ENCODE measurements at places on chromosomes 13 and 19.

DNA sequence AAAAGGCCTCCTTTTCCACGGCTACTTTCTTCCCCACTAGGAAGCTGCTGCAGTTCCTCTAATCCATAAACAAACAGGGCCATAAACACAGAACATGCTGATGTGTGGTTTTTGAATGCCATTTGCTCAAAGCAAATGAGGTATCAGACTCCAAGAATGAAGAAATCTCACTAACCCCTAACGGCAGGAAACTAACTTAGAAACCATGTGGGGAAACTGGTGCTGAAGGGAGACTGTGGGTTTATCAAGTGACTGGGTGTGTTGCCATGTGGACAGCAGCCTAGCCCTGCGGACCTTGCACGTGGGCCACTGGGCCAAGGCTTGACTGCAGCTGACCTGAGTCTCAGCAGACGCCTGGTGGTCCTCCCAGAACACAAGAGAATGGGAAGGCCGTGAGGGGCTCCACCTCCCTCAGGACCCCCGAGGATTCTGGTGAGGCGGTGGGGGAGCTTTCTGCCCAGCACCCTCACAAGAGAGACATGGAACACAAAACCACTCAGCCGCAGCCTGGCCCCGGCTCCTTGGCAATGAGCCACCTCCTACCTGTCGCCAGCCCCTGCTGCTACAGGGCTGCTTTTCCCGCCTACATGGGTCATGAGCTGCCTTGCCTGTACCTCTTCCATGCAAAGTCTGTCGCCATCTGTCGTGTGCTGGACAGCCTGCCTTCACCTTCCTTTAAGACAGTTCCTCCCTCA lies 10.6 kb downstream of the SLC15A1 start:
- DNase-seq, result peak; percentile 16

DNA sequence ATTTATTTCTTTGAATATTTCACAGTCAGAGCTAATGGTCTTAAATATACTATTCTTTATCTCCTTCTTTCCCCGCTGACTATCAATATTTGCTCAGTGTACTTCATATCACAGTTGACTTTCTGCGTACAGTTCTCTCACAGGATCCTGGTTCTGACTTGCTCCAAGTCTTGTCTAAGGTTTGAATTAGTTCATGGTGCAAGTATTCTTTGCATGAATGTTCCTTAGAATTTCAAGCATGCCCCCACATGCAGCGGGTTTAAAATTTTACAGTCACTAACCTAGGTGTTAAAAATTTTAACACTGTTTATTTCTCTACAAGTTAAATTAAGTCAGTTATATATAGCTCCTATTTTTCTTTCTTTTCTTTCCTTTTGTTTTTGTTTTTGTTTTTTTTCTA lies 20.8 kb upstream of the KLF12 start:
- no peak for DNase-seq

DNA sequence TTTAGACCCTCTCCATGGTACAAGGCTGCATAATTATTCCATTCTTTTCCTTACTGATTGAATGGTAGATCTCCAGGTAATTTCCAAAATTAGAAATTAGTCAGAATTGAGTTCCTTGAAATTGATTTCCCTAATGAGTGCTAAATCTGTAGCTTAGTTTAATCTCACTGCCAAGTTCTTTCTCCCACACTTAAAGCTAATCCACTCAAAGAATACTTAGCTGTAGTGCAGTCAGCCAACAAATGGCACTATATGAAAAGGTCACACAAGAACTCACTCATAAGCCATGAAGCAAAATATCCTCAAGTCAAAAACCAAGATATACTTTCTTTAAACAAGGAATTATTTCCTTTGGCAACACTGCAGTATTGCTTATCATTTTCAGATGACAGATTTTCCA lies 62.0 kb downstream of the XPO4 start:
- no peak for DNase-seq

GRCh38 chr13:113460064-113460555 lies 6.8 kb upstream of the ADPRHL1 start:
- DNase-seq, result no peak

- DNase-seq, result peak; percentile 33
Measured at GRCh38 chr13:42333613-42334328, 61.8 kb downstream of the AKAP11 start.

DNA sequence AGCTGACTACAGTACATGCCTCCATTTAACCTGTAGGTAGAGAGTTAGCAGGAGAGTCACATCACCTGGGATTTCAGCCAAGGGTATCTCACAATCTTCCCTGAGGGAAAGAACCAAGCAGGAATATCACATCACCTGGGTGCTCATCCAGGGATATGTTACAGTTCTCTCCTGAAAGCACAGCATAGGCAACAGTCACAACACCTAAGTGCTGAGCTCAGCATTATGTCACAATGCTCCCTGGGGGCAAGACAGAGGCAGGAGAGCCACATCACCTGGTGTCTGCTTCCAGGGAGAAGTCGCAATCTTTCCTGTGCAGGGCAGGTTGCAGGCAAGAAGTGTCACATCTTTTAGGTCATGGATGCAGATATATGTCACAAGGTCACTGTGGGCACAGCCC lies 9.4 kb upstream of the ZNF91 start:
- no peak for DNase-seq

- DNase-seq, result no peak
Measured at GRCh38 chr13:41966671-41967070, 5.8 kb upstream of the VWA8 start.

- no peak for DNase-seq
Measured at GRCh38 chr13:101869553-101869952, 417.1 kb downstream of the ITGBL1 start.

- no peak for DNase-seq
Measured at GRCh38 chr13:110354123-110354627, 47.1 kb downstream of the COL4A2 start.

- no peak for DNase-seq
Measured at GRCh38 chr13:72523593-72523992, 203.8 kb downstream of the MZT1 start.

- DNase-seq, result no peak
Measured at GRCh38 chr13:30364876-30365275, 57.4 kb upstream of the UBE2L5 start.

GRCh38 chr13:49132479-49133002 lies 87.6 kb upstream of the MLNR start:
- DNase-seq, result no peak

- DNase-seq, result peak; percentile 83
Measured at GRCh38 chr13:32537580-32538142, 934 bp downstream of the N4BP2L2 start.

DNA sequence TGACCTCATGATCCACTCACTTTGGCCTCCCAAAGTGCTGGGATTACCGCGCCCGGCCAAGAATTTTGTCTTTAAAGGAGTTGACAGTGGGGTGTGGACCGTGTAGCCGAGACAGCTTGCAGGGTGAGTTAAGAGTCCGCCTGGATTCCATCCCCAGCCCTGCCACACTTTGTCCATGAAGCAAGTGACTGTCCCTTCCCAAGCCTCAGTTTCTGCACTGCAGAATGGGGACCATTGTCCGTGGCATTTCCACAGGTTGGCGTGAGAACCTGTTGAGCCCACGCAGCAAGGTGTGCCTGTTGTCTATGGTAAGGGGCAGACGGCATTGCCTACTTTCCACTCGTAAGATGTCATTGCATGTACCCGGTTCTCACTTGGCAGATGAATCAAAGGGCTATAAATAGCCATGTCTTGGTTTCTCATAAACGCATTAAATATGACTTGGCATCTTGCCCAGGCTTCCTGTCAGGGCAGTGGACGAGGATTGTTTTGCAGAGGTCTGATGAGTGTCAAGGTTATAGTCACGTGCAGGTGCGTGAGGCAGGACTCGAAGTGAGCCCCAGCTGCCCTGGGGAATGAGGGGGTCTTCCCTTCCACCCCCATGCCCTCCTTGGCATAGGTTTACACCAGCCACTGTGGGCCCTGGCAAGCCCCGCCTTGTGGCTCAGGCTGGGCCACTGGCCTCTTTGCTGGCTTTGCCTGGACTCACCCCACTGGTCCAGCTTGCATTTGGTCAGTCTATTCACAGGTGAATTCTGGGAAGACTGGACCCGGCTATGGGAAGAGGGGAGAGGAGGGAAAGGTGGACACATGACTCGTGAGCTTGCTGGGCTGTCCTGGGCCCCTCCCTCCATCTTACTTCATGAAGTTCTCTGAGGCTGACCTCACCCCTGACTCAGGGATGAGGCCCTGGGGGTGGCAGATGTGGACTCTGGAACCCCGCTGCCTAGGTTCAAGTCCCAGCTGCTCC lies 14.6 kb downstream of the FAM187B start:
- DNase-seq, result peak; percentile 71

DNA sequence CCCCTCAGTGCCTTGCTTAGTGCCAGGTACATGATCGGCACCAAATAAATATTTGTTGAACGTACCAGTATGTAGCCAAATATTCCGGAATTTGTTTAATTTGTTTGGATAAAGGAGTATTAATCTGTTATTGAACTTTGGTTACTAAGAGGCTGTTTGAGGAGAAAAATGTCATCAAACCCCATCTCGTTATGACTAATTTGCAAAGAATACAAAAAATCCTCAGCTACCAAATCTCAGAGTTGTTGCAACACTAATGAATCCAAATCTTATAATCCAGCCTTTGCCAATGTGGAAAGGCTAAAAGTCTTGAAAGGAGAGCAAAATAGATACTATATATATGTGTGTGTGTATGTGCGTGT lies 79.5 kb downstream of the KLF5 start:
- no peak for DNase-seq

DNA sequence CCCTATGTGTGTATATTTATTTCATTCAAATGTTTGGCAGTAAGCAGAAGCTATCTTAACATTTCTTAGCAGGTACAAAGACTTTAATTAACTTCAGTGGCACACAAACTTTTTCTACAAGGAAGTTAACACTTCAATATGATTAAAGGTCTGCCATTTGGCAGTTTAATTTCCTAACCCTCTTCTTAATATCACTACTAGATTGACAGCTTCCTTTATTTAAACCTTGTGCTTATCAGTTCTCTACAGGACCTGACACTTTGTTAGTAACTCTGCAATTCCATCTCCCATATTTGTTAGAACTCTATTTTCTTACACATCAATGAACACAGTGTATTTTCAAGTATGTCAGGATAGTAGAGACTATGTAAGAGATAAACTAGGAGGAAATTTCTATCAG lies 152.4 kb upstream of the ATXN8OS start:
- no peak for DNase-seq

- DNase-seq, result no peak
Measured at GRCh38 chr13:25766991-25767390, 284.8 kb downstream of the SHISA2 start.

- peak; percentile 35 for DNase-seq
Measured at GRCh38 chr19:4208385-4209094, 20.8 kb upstream of the EBI3 start.

DNA sequence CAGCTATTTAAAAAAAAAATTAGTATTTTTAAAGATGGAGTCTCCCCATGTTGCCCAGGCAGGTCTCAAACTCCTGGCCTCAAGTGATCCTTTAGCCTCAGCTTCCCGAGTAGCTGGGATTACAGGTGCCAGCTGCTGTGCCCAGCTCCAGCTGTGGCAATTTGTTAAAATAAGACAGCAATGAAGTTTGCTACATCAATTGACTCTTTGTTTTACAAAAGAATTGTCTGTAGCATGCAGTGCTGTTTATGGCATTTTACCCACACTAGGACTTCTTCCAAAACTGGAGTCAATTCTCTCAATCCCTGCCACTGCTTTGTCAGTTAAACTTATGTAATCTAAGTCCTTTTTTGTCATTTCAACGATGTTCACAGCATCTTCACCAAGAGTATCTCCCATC lies 49.3 kb downstream of the NDFIP2 start:
- no peak for DNase-seq

GRCh38 chr13:32911506-32911905 lies 104.7 kb upstream of the KL start:
- peak; percentile 66 for DNase-seq

DNA sequence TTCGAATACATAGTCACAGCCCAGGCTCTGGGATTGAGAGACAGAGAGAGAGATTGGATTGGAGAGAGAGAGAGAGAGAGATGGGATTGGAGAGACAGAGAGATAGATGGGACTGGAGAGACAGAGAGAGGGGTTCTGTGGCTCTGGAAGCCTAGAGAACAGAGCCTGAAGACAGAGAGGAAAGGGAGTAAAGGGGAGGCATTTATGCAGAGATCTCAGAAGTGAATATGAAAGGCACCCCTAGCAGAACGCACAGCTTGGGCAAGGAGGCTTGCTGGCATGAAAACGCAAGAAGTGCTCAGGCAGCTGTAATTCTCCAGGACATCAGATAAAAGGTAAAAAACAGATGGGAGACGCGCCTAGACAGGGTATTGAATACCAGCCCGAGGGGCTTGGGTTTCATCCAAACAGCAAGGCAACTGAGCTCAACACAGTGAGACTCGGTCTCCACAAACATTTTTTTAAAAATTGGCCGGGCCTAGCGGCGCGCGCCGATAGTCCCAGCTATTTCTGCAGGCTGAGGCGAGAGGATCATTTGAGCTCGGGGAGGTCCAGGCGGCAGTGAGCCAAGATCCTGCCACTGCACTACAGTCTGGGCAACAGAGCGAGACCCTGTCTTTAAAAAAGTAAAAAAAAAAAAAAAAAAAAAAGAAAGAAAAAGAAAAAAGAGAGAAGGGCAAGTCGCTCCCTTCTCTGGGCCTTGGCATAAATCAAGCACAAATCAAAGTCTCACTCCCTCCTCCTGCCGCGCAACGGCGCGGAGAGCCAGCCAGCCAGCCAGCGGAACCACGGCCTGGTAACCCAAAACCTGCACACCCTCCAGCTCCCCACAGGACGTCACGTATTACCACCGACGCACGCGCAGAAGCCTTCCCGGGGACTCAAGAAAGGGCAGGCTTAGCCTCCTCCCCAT lies 774 bp upstream of the PPP2R1A start:
- no peak for DNase-seq

- DNase-seq, result no peak
Measured at GRCh38 chr13:93984876-93985275, 494.6 kb downstream of the DCT start.

All from NB4 (cell line).